Endothelial cell of coronary artery (primary cell): ENCODE measurements at places on chromosomes 6 and 20. TPM values are rescaled to one million over a fixed set of nuclear protein-coding genes. Genes with fewer than 3 reads are reported as not detected.

Gene MAFB
- total RNA-seq = 0.28 and 0.63 TPM in 2 replicates

Gene NRSN2
- total RNA-seq = 12.0 and 15.0 TPM in 2 replicates

Gene BANF2
- not detected in 2 replicates for total RNA-seq

Gene OOEP
- not detected in 2 replicates for total RNA-seq

Gene BFSP1
- total RNA-seq = 2.8 and 3.2 TPM in 2 replicates

Gene LTB
- 2.1 and 2.3 TPM in 2 replicates for total RNA-seq

Gene NRM
- total RNA-seq = 1.4 TPM in 2 replicates

Gene KHDC1L
- not detected in 2 replicates for total RNA-seq

Gene ISM1
- total RNA-seq = not detected in 2 replicates

Gene SLC17A3
- total RNA-seq = not detected in 2 replicates

Gene C2
- total RNA-seq = 0.19 TPM in 1 of 2 replicates, not detected in the other

Gene DOK5
- total RNA-seq = 0.36 and 1.2 TPM in 2 replicates

Gene TNFRSF6B
- 10.2 and 60.2 TPM in 2 replicates for total RNA-seq

Gene BPI
- not detected in 2 replicates for total RNA-seq

Gene CALHM5
- total RNA-seq = 8.4 and 8.5 TPM in 2 replicates

Gene ENPP4
- 1.8 and 2.4 TPM in 2 replicates for total RNA-seq

Gene CLDN20
- total RNA-seq = not detected in 2 replicates

Gene POPDC3
- 0.19 and 0.90 TPM in 2 replicates for total RNA-seq
